Fibroblast of mammary gland (primary cell): ENCODE measurements at places on chromosomes 16 and 17.

GRCh38 chr16:31055613-31056012 is 18.4 kb downstream of the ZNF668 start:
- no peak for DNase-seq

DNA sequence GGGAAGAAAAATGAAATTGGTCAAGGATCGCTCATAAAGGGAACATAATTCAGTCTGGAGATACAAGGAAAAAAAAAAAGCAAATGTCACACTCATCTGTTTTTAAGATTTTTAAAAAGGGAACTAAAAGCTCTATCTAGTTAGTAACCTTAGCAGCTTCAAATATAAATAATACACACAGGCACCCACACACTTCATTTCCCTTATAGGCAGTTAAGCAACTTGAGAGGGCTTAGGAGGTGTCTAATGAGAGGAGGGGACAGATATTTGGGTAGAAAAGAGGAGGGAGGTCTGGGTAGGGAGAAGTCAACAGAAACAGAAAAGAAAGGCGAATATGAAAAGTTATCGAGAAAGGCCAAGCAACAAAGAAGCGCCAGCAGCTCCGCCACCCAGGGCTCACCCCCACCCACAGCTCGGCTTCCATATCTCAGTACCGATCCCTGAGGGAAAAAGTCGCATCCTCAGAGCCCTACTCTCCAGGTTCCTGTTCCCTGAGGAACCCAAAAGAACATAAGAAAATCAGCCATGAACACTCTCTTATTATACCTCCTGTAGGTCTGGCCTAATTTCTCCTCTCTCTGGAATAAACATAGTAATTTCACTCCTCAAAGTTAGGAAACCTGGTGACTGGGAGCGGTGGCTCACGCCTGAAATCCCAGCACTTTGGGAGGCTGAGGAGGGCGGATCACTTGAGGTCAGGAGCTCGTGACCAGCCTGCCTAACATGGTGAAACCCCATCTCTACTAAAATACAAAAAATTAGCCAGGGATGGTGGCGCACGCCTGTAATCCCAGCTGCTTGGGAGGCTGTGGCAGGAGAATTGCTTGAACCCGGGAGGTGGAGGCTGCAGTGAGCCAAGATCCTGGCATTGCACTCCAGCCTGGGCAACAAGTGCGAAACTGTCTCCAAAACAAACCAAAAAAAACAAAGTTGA is 69.6 kb upstream of the RCVRN start:
- DNase-seq, result no peak

GRCh38 chr16:46691726-46692125 is 2.3 kb downstream of the ORC6 start:
- peak; percentile 14 for DNase-seq

GRCh38 chr17:50448643-50449042 is 20.0 kb downstream of the CHAD start:
- DNase-seq, result no peak

DNA sequence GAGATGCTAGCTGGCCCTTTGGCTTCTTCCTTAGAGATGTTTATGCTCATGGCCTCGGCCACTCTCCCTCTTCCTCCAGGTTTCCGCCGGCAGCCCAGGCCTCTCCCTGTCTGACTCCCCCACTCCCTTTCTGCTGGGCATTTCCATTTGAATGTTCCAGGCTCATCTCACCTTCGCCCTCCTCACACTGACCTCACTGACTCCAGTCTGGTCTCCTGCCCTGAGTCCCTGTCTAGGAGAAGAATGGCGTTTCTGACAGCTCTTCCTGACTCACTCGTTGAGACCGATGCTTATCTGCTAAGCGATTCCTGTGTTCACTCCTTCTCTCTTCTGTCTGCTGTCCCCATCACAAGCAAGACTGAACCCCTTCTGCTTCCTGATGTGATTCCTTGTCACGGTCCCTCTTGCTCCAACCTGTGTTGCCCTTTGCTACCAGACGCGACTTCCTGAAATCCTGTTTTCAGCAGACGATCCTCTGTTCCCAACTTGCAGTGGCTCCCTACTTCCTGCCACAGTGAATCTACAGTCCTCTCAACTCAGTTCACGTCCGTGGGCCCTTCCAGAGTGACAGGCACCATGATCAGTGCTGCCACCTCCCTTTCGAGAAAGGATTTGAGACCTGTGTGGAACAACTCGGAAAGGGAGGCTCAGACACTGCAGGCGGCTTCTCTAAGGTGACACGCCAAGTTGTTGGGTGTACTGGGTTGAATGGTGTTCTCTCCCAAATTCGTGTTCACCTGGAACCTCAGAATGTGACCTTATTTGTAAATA is 176.4 kb downstream of the MSI2 start:
- no peak for DNase-seq

- DNase-seq, result no peak
Observed at GRCh38 chr17:76535788-76536510, 1.6 kb downstream of the CYGB start.

DNA sequence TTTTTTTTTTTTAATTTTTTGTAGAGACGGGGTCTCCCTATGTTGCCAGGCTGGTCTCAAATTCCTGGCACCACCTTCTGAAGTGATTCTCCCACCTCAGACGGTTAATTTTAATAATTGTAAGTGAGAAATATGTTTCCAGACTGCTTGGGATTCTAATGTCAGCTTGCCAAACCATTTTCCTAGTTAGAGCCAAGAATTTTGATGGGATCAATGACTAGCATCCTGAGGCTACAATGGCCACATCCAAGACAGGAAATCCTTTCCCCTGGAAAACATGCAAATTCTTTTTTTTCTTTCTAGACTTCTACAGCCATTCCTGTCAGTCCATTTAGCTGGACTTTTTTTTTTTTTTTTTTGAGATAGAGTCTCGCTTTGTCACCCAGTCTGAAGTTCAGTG is 32.6 kb downstream of the IGF2BP1 start:
- no peak for DNase-seq
